MG63 (cell line): ENCODE measurements at places on chromosomes 5 and 9.

DNA sequence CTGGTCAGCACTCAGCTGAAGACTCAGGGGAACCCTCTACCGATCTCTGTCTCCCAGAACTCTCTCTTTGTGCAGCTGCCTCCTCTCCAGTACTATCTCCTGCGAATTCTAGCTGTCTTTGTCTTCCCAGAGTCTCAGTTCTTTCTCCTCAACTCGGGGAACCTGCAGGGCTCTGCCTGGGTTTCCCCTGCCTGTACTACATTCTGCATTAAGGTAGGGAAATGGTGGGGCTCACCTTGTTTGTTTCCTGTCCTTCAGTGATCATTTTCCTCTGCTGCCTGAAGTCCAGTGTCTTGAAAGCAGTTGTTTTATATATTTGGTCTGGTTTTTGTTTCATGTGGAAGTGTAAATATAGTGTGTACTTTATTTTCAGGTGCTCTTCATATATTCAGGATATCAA is 43.1 kb upstream of the IGFBPL1 start:
- no peak for DNase-seq

DNA sequence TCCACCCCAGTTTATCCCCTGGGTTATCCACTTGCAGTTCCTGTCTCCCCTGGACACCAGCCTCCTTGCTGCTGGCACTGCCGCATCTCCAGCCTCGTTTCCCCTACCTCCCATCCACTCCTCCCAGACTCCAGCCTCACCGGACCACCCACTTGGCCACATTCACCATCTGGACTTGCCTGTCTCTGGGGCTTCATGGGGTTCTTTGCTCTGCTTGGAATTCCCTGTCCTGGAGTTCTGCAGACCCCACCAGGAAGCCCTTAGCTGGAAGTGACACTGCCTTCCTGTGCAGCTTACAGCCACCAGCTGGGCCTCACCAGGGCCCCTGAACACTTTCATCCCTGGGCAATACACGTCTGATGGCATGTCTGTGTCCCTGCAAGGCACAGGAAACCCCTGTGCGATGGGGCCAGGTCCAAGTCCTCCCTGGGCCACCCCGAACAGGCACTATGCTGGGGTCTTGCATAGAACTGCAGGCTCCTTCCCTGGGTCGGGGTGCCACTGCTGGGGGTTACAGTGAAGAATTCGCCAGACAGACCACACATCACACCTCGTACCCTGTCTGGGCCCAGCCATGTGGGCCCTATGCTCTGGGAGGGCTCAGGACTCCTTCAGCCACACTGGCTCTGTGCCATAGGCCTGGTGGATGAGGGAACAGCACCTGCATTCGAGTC is 3.0 kb downstream of the FLT4 start:
- DNase-seq, result no peak

- no peak for DNase-seq
Measured at GRCh38 chr5:122236270-122237040, 75.6 kb upstream of the SNCAIP start.

GRCh38 chr9:85727500-85727899 is 14.3 kb downstream of the AGTPBP1 start:
- DNase-seq, result no peak

DNA sequence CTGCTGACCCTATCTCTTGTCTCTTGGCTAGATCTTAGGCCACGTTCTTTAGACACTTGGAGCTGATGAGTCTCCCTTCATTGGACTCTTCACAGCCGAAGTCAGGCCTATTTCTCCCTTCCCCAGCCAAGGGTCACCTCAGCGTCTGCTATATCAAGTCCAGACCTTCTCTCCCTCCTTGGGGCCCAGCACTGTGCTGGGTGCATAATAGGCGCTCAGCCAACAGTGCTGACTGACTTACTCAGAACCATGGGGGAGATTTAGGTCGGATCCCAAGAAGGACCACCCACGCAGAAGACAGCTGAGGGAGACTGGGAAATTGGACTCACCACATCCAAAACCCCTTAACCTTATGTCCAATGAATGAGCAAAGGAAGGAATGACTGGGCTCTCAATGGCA is 5.6 kb upstream of the AMBP start:
- no peak for DNase-seq

- no peak for DNase-seq
Measured at GRCh38 chr9:110820381-110820780, 151.8 kb downstream of the MUSK start.

- DNase-seq, result no peak
Measured at GRCh38 chr9:98888801-98889421, 54.8 kb upstream of the COL15A1 start.

- no peak for DNase-seq
Measured at GRCh38 chr5:153136910-153137614, 353.4 kb upstream of the GRIA1 start.

GRCh38 chr9:93827545-93828330 is 127.4 kb downstream of the BARX1 start:
- peak; percentile 51 for DNase-seq

DNA sequence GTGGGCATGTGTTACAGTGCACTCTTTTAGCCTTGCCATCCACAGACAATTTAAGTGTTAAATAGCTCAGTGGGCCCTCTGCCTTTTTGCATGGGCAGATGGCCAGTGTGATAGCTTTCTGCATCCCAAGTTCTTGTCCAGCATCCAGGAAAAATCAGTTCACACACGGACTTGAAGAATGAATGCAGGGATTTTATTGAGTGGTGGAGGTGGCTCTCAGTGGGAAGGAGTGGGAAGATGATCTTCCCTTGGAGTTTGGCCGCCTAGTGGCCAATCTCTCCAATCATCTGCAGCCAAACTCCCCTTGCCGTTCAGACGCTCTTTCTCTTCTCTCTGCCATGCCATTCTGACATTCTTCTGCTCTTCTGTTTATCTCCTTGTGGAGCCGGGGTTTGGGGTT is 322.4 kb upstream of the GRAMD2B start:
- no peak for DNase-seq

DNA sequence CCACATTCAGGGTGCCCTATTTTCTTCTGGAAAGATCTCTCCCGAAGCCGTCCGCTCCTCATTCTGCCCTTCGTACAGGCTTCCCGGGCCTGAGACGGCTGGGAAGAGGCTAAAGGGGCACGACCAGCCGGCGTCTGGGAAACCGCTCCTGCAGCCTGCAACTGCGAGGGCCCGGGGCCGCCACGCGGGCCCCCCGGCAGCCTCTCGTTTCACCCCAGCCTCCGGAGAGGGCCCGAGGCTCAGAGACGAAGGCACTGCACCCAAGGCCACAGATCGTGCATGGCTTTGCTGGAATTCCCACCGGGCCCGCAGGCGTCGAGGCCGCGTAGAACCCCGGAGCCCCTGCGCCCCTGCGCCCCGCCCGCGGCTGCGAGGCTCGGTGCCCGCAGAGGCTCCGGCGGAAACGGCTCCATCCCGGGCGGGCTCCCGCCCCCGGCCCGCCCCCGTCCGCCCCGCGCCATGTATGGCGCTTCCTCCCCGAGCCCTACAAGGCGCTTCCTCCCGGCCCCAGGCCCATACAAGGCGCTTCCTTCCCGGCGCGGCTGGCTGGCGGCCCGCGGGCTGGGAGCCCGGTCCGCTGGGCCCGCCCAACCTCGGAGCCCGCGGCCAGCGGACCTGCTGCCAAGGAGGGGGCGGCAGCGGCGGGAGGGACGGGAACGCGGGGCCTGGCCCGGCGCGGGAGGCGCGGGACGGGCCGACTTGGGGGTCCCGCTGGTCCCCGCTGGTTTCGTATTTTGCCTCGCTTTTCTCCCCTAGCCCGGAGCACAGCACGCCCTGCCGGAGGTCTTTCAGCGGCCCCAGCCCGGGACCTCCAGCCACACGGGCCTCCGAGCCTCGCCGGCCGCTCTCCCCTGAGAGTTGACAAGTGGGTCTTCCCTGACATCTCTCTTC is 26.6 kb downstream of the EGR1 start:
- peak; percentile 96 for DNase-seq

DNA sequence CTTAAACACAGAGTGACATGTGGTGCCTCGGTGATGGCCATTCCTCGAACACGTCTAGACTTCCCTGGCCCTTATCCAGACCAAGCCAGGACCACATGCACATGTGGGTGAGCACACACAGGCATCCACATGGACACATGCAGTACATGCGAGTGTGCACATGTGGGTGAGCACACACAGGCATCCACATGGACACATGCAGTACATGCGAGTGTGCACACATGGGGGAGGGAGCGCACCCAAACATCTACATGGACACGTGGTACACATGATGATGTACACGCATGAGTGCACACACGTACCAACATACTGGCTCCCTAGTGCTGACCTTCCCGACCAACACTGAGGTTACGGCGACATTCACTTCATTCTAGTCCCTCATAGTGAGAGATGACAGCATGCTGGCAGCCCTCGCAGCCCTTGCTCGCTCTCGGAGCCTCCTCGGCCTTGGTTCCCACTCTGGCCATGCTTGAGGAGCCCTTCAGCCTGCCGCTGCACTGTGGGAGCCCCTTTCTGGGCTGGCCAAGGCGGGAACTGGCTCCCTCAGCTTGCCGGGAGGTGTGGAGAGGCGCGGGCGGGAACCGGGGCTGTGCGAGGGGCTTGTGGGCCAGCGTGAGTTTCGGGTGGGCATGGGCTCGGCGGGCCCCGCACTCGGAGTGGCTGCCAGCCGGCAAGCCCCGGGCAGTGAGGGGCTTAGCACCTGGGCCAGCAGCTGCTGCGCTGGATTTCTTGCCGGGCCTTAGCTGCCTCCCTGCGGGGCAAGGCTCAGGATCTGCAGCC is 186.8 kb downstream of the HSPA4 start:
- DNase-seq, result no peak

DNA sequence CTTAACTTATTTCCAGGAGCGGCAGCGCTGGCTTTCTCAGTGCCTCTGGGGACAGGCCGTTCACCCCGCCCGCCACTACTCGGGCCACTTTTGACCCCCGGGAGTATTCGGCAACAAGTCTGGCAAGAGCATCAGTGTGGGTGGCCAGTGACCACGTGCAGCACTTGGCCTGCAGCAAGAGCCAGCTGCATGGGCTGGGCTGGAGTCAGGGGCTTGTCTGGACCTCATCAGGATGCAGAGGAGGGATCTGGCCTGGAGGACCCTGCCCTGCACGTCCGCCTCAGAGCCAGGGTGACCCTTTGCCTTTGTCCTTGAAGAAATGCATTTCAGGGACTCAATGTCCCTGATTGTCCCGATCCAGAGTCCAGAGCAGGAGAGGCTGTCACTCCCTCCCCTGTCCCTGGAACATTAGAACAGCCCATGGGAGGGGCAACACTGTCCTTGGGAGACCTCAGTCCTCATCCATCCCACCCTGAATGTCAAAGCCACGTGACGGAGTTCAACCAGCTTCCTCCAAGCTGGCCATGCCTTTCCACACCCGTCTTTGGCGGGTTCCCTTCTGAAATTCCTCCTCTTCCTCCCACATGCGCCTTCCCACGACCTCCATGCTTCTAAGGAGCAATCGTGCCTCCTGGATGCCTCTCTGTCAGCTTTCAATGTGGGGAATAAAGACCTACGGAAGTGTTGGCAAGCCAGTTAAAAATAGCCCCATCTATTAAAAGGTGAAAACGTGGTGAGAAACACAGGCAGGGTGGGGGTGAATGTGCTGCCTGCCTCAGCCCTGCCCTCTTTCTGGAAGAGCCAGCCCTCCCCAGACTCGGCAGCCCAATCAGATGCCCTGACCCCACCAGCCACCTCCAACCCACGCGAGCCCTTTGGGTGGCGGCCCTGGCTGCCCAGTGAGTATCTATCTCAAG is 99.0 kb downstream of the OLFM1 start:
- no peak for DNase-seq

- no peak for DNase-seq
Measured at GRCh38 chr9:14107495-14107894, 206.4 kb downstream of the NFIB start.

DNA sequence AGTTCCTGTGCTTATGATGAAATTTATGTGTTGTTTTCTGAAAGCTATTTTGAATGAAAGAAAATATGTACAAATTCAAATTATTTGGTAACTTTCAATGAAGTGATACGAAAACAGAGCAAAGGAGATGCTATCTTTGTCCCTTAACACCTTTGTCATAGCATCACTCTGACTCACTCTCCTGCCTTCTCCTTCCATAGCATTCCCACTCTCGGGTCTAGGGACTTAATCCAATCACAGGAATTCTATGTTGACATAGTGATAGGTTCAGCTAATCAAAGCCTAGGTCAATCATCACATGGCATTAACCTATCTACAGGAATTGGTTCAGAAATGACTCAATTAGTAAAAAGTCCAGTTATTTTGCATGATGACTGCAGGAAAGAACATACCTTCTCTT is 464.7 kb upstream of the RORB start:
- DNase-seq, result no peak

DNA sequence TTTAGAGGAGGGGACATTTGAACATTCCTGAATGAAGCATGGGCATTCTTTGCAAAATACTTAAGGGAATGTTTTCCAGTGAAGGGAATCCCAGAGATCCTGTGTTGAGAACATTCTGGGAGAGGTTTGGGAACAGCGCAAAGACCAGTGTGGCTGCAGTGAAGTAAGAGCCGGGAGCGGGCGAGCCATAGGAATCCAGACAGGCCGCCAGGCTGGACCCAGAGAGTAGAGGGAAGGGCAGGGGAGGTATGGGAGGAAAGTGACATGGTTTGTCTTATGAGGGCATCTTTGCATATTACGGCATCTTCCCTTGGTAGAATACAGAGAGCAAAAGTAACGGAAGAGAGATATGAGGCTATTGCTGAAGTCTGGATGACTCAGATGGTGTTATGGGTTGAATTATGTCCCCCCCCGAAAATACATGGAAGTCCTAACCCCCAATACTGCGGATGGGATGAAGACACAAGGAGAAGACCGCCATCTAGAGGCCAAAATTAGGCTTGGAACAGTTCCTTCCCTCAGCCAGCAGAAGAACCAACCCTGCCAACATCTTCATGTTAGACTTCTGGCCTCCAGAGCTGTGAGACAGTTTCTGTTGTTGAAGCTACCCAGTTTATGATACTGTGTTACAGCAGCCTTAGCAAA is 268.2 kb downstream of the MAST4 start:
- peak; percentile 4 for DNase-seq

- DNase-seq, result no peak
Measured at GRCh38 chr5:12936221-12936620, 1008.3 kb downstream of the DNAH5 start.

DNA sequence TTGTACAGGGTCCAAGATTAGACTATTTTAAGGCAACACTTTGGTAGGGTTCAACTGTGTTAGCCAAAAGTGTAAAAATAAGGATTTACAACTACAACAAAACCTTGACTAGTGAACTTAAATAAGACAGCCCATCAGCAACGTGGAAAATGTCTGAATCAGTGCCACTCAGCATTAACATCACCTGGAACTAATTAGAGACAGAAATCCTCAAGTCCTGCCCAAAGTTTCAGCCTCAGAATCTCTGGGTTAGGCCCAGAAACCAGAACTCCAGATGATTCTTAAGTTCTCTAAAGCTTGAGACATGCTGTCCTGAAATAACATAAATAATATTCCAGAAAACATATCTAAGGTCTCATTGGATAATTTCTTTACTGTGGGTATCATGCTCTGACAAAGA is 118.6 kb downstream of the SEMA6A start:
- no peak for DNase-seq
